ENCODE measurements at places on chromosomes 5 and 9. TPM values are rescaled to one million over a fixed set of nuclear protein-coding genes. Genes with fewer than 3 reads are reported as not detected.

IFNA21 gene
- not detected for total RNA-seq

THOC3 gene
- total RNA-seq: 148 TPM

PCDHB9 gene
- total RNA-seq: 3.1 TPM

PCDHGA3 gene
- total RNA-seq: 0.54 TPM

GRCh38 chr5:65059681-65060598, 291.2 kb downstream of the CWC27 start:
- DNase-seq: no peak
- no peaks in the 10 kb centered on the region for H3K27me3 ChIP-seq
- H3K36me3 ChIP-seq: no peaks in the 10 kb centered on the region
- no peak overlapping the region for H3K4me3 ChIP-seq
- no peak overlapping the region for H3K27ac ChIP-seq

DNA sequence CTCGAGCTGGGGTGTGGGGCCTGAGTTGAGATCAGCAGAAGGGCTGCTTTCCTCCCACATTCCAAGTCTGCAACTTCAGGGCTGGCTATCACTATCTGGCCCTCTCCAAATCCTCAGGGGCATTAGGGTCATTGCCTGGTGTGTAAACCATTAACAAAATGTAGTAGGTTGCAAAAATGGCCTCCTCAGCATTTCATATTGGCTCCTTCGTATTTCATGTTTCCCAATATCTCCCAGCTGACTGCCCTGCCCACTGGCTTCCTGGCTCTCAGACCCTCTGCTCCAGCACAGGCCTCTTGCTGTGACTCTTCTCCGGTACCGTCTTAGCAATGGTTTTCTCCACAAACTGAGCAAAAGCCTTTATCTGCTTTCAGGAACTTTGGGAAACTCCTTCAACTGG, 113.8 kb downstream of the GADD45G start:
- no peaks in the 10 kb centered on the region for H3K27me3 ChIP-seq
- H3K36me3 ChIP-seq: no peaks in the 10 kb centered on the region

MLANA gene
- total RNA-seq: not detected
